ENCODE measurements at places on chromosomes 11 and 22.

DNA sequence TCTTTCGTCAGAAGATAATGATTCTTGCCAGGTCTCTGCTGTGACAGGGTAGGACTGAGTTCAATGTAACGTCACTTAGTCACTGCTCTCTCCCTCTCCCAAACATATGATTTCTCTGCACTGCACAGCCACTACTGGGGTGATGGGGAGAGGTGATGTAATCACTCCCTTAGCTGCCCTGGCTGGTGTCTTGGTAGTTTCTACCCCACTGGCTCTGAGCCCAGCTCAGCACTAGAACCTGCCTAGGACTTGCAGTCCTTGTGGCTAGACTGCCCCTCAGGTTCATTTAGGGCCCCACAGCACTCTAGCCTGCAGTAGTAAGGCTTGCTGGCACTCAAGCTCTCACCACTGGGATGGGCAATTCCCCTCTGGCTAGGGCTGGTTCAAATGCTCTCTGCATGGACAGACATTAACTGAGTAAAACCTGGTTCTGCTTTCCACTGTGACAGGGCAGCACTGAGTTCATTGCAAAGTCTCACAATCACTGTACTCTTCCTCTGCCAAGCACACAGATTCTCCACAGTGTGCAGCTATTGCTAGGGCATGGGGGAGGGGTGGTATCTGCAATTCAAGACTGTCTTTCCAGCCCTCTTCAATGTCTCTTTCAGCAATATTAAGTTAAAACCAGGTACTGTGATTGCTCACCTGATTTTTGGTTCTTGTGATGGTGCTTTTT is 571.4 kb upstream of the FAT3 start:
- no peak for DNase-seq

DNA sequence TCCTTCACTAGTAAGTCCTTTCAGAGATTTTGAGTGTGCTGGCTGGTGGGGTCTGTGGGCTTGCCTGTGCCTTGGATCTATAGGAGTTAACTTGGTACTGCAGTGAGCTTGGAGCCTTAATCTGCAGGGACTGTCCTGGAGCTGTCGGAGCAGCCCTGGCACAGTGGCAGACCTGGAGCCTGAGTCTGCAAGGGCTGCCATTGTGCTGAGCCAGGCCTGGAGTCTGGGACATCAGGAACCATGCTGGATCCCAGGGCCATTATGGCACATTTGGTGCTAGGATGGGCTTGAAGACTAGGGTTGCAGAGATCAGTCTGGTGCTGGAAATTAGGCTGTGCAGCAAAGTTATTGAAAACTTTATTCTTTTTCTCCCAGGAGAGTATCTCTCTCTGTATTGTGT is 665.4 kb downstream of the METTL15 start:
- DNase-seq, result no peak

- DNase-seq, result no peak
Measured at GRCh38 chr11:92268546-92268945, 43.9 kb downstream of the FAT3 start.

DNA sequence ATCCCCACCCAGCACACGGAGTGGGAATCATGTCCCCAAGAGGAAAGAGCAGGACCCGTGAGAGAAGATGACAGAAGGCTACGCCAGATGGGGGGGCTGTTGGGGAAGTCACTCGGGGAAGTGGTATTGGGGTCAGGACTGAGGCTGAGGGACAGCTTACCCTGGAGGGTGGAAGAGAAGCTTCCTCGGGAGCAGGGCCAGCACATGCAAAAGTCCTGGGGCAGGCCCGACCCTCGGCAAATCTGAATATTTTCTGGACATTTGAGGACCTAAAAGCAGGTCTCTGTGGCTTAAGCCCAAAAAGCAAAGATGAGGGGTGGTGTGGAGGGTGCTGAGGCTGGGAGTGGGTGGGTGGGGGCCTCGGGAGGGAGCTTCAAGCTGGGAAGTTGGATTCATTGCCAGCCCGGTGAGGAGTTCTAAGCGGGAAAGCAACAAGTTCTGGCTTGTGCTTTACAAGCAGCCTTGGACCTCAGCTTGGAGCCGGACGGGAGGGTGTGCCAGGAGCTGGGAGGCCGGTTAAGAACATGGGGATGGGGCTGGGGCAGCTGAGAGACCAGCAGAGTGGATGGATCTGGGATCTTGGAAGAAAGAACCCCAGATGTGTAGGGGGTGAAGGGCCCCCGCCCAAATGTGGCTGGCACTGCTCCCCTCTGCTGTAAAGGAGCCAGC is 34.9 kb downstream of the GRAMD4 start:
- DNase-seq, result no peak

DNA sequence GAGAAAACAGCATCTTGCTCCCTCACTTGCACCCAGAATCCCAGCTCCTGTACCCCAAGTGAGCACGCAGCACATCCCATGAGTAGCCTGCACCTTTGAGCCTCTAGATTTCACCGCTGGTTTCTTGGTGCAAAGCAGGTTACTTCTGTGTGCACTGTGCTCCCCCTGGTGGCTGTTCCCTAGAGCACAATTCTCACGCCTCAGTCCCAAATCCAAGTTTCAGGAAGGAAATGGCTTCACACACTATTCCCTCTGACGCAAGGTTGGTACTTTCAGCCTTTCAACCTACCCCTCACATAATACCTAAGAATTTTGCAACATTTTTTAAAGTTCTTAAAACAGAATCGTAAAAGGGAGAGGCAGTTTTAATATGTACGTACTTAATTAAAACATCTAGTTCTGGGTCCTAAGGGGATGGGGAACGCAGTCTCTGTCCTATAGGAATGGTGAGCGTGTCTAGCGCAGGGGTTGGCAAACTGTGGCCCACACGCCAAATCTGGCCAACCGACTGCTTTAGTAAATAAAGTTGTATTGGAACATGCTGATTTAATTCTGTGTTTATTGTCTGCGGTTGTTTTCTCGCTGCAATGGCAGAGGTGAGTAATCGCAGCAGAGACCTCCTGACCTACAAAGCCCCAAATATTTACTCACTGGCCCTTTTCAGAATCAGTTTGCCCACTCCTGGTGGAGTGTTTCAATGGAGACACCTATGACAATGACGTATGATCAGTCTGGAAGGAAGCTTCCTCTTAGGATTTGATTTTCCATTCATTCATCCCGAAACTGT is 27.5 kb downstream of the DHCR7 start:
- no peak for DNase-seq

DNA sequence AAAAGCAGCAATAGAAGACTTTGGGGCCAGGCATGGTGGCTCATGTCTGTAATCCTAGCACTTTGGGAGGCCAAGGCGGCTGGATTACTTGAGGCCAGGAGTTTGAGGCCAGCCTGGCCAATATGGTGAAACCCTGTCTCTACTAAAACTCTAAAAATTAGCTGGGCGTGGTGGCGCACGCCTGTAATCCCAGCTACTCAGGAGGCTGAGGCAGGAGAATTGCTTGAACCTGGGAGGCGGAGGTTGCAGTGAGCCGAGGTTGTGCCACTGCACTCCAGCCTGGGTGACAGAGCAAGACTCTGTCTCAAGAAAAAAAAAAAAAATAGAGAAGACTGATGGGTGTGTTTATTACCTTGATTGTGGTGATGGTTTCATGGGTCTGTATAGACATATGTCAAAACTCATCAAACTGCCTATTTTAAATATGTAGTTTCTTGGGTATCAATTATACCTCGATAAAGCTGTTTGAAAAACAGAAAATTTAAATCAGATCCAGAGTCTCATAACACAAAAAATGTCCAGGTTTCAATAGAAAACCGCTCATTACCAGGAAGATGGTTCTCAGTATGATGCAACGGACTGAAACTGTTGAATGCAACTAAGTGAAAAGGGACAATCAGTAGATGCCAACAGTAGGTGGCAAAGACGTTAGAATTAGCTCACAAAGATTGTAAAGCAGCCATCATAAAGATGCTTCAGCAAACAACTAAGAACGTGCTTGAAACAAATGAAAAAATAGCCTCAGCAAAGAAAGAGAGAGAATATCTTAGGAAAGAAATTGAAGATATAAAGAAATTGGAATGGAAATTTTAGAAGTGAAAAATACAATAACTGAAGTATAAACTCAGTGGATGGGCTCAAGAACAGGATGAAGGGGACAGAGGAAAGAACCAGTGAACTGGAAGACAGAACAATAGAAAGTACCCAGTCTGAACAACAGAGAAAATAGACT is 33.1 kb upstream of the SEPTIN5 start:
- DNase-seq, result no peak

Data from stimulated activated CD4-positive, alpha-beta T cell treated with anti-CD3 and anti-CD28 coated beads, TNF-alpha, amount 100 ng/mL, for 4 hours (primary cell).